OCI-LY7 (cell line): ENCODE measurements at places on chromosomes 1 and 21.

- no peak for DNase-seq
Measured at GRCh38 chr1:21822349-21822748, 10.3 kb downstream of the LDLRAD2 start.

DNA sequence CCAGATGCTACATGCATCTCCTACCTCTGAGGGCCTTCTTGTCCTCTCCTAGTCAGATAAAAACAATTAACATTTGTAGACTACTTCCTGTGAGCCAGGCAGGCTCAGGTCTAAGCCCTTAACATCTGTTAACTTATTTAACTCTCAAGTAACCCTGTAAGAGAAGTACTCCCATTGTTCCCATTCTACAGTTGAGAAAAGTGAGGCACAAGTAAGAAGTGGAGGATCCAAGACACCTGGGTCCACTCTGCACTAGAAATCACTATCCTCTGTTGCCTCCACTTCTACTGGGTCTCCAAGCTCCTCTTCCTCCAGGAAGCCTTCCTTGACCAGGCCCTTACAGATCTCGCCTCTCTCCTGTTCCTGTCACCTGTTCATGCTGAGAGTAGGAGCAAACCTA lies 9.7 kb downstream of the C1orf216 start:
- no peak for DNase-seq

DNA sequence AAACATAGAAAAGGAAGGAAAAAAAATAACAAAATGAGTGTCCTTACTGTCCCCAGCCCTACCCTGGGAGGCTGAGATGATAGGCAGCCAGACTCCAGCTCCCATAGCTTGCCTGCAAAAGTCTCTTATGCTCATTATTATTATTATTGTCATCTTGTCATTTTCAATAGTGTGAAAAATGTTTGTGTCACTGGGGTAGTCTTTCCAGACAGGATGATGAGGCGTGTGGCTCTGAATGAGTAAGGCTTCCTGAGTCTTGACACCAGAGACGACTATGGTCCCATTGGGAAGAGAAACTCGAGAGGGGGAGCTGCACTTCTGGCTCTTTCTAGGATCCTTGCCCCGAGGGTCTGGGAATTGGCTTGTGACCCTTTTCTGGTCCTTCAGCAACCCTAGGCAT lies 1.1 kb upstream of the CYB561D1 start:
- DNase-seq = no peak

GRCh38 chr1:151370211-151370911 lies 2.1 kb downstream of the SELENBP1 start:
- DNase-seq = no peak

DNA sequence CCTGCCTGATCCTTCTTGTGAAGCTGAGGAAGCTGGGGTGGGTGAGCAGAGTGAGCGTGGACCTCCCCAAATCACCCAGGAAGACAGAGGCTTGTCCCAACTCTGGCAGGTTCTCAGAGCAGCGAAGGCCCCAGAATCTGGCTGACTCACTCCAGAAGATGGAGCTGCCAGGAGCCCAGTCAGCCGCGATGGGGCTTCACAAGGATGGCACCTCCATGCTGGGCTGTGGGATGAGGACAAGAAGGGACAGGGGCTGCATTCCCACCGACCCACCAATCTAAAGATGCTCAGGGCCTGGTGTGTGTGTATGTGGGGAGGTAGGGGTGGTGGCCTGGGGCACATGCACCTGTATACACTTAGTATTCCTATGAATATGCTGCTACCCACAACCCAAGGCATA lies 52.9 kb downstream of the ATP1A1 start:
- no peak for DNase-seq

DNA sequence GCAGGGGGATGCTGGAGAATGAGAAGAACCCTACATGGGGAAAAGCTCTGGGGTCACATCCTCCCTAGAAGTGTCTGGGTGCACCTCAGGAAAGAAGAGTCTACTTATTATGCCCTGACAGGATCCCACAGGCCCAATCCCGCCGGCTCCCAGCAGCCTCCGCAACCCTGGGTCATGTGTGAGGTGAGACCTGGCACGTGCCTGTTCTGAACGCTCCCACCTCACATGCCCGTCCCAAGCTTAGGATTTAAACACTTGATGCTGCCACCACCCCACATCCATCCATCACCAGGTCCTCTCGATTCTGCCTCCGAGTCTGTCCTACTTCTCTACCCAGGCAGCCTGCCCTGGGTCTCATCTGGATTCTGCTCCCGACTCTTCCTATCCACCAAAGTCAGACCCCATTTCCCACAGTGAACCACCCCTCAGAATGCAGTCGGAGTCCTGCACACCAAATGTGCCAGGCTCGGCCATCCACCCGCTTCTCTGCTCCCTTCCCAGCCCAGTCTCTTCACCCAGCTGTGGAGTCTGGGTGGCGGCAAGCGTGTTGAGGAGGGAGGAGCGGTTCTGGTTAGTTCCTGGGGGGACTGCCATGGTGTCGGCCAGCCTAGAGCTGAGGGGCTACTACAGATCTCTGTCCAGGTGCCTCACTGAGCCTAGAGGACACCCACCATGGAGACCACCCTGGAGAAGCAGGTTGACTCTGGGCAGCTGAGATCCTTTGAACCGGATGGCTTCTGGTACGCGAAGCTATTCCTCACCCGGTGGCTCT lies 23.9 kb downstream of the SLC2A1 start:
- no peak for DNase-seq

DNA sequence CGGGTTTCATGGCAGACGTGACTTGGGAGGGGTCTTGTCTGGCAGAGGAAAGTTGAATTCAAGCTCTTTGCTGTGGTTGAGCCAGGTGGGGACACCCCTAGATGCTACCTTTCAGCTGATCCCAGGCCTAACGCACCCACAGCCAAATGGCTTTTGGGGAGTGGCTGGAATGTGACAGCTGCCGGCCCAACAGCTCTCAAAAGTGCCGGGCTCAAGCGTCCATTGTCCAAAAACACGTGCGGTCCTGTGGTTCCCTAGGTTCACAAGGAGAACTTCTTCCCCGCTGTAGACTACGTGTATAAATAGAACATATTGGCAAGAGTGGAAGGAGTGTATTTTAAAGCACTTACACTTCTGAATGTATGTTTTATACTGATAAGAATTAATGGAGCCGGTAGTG lies 87.1 kb upstream of the ARHGEF16 start:
- DNase-seq = no peak

DNA sequence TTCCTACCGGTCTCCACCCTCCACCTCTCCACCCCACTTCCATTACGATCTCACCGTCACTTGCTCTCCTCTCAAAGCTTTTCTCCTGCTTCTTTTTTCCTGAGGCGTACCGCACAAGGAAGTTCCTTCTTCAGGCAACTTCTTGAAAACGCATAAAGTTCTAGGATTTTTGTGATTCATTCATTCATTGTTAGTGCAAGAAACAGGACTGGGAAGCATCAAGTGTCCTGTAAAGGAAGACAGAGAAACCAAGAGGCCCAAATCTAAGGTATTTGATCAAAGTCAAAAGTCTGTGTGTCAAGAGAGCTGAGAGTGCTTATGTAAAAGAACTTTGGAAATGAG lies 1.3 kb upstream of the RCC2 start:
- DNase-seq = no peak

- no peak for DNase-seq
Measured at GRCh38 chr1:228400237-228400651, 6.4 kb downstream of the TRIM11 start.

DNA sequence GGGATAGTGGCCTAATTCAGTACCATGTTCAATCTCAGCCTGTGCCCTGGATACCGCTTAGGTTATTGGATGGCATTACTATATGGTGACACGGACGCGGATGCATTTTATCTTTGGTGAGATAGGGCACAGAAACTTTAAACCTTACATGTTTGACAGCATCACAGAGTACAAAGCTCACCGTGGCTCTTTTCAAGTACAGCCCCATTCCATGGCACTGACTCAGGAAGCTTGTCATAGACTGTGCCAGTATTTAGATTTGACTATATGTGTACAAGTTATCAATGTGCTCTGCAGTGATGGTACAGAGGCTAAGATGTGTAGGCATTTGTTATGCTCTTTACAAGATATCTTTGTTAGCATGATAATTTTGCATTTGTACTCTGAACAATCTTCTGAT lies 169.0 kb downstream of the RYR2 start:
- DNase-seq = no peak

- DNase-seq = no peak
Measured at GRCh38 chr21:27362249-27362648, 395.4 kb upstream of the ADAMTS5 start.

DNA sequence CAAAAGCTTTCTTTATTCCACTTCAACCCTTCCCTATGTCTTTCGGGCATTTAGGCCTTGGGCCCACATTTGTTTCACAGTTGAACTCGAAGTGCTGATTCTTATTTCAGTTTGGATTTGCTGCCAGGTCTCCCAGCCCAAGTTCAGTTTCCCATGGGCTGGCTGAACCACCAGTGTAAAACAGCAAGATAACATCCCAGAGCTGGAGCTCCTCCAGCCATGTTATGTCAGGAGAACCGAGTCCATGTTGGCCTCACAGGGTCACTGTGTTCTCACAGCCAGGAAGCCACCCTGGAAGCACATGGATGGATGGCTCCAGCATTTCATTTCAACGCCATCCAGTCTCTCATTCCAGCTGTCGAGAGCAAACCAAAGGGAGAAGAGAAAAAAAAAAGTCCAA lies 45.2 kb upstream of the RXRG start:
- no peak for DNase-seq

- DNase-seq = no peak
Measured at GRCh38 chr21:26686705-26687104, 113.6 kb upstream of the CYYR1 start.

DNA sequence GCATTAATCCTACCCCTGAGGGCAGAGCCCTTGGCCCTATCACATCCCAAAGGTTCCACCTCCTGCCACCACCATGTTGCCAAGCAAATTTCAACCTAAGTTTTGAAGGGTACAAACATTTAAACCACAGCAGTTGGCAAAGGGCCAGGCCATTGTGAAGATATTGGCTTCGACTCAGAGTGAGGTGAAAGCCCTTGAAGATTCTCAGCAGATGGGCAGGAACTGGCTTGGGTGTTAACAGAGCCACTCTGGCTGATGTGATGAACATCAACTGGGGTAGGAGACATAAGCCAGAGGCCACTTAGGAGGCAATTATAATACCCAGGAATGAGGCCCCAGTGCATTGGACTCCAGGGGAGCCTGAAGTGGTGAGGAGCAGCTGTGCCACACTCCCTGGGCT lies 207.7 kb upstream of the KAZN start:
- no peak for DNase-seq

DNA sequence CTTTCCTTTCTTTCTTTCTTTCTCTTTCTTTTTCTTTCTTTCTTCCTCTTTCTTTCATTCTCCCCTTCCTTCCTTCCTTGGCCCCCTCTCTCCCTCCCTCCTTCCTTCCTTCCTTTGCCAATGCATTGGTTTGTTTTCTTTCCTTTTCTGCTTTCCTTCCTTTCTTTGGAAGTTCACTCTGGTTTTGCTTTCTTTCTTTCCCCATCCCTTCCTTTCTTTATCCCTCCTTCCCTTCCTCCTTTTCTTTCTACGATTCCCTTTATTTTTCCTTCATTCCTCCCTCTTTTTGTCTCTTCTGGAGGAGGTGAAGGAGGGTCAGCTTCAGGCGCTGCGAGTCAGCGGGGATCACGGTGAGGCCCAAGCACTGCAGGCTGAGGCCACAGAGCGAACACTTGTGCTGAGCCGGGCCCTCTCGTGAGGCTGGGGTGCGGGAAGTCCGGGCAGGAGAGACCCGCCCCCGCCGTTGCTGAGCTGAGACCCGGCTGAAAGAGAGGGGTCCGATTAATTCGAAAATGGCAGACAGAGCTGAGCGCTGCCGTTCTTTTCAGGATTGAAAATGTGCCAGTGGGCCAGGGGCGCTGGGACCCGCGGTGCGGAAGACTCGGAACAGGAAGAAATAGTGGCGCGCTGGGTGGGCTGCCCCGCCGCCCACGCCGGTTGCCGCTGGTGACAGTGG lies 1.5 kb downstream of the SIM2 start:
- no peak for DNase-seq

DNA sequence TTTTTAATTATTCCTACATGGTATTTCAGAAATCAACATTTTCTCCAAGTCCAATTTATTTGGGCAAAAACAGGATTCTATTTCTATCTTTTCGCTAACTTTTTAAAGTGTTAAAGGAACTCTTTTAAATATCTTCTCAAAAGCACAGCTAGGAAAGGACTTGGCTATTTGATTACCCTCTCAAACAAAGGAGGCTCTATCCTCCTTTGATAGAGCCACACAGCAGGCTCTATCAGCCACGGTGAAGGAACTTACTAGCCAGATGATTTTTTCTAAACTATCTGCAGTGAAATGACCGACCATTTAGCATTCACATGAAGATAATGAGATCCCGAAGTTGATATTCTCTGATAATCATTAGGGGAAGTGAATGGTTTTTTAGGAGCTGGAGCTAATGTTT lies 9.1 kb downstream of the ANGPTL7 start:
- no peak for DNase-seq

GRCh38 chr1:216830424-216831210 lies 107.4 kb upstream of the ESRRG start:
- DNase-seq = no peak

GRCh38 chr1:23436520-23437354 lies 12.2 kb upstream of the TCEA3 start:
- no peak for DNase-seq

GRCh38 chr1:112904071-112904830 lies 51.7 kb downstream of the SLC16A1 start:
- no peak for DNase-seq

DNA sequence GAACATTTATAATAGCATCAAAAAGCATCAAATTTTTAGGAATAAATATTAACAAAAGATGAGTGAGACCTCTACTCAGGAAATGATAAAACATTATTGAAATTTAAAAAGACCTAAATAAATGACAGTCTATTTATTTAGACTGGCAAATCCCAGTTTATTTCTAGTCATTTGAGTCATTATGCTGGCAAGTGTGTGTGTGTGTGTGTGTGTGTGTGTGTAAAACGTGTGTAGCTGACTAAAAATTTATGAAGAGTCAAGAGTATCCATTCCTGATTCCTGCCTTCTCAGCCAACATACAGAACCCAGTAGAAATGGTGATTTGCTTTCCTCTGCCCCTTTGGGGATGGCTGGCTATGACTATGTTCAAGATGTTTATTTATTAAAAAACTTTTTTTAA lies 46.2 kb downstream of the OSBPL9 start:
- DNase-seq = no peak

DNA sequence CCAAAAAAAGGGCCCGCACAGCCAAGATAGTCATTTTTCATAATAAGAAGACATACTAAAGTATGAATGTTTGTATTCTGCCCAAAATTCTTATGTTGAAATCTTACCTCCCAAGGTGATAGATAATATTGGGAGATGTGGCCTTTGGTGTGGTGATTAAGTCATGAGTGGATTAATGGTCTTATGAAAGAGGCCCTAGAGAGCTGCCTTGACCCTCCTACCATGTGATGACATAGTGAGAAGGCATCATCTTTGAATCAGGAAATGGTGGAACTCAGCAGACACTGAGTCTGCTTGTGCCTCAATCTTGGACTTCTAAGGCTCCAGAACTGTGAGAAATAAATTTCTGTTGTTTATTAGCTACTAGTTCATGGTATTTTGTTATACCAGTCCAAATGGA lies 11.8 kb upstream of the RNPC3 start:
- no peak for DNase-seq

- DNase-seq = no peak
Measured at GRCh38 chr1:8226747-8227146, 91.2 kb upstream of the SLC45A1 start.

GRCh38 chr1:5830771-5831599 lies 161.2 kb downstream of the NPHP4 start:
- DNase-seq = no peak

GRCh38 chr1:106072909-106073600 lies 983.4 kb upstream of the PRMT6 start:
- no peak for DNase-seq

- no peak for DNase-seq
Measured at GRCh38 chr1:228176461-228177182, 11.0 kb downstream of the IBA57 start.
